AG08396 (cell line): ENCODE measurements at places on chromosomes 6 and 20.
A peak's percentile ranks its signal among the peaks of the same experiment; 100 is the strongest.

DNA sequence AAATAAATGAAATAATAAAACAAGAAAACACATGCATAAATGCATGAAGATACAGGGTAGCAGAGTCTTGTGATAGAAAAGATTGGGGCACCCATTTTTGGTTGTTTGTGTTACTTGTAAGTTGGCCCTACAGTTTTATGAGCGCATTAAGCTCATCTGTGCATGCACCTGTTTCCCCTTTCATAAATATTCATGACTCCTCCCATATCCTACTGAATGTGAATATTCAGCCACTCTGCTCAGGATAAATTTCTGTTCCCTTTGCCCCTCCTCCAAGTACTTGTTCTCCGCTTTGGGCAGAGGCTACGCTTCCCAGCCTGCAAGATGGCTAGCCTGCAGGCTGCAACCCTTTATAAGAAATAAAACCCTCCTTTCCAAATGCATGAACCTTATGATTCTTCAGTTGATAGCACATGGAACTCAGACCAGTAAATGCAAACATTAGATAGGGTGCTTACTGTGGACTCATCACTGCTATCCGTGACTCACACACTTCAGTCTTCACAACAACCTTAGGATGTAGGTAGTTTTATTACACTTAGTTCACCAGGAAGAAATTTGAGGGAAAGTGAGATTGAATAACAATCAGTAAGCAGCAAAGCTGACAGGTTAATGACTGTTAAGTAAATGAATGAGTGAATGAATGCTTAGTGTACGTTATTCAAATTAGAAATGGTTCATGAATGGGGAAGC, 15.0 kb downstream of the ALDH8A1 start:
- no peak for DNase-seq

- no peak for DNase-seq
Measured at GRCh38 chr6:147003186-147003585, 201.0 kb upstream of the STXBP5 start.

DNA sequence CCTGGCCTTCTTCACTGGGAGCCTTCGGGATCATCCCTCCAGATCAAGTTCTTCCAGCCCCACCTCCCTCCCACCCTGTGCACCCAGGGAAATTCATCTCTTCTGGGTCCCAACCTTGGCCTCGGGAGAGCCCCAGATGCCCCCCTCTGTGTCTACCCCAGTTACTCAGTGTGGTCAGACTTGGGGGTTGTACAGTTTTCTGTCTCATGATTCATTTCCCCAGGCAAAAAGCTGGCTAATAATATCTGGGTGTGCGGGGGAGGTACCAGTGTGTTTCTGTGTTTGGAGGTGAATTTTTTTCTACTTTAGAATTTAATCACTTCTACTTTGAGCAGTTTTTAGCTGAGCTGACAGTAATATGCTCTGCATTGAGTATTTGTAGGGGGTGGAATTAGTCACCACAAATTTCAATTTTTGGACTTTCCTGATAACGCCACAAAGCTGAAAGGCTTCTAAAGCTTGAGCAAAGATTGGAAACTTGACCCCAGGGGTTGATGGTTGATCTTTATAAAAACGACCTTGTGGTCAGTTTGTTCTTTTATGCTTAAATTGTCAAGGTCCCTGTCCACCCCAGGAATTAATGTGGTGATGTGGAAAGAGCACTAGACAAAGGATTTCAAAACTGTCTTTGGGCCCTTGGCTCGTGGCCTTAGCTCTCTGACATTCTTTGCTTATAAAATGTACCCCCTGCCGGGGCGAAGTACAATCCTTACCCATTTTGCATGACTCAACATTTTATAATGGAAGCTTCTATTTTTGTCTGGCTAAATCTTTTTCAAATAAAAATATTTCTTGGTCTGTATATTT, 284.7 kb upstream of the TAB2 start:
- peak; percentile 54 for DNase-seq

DNA sequence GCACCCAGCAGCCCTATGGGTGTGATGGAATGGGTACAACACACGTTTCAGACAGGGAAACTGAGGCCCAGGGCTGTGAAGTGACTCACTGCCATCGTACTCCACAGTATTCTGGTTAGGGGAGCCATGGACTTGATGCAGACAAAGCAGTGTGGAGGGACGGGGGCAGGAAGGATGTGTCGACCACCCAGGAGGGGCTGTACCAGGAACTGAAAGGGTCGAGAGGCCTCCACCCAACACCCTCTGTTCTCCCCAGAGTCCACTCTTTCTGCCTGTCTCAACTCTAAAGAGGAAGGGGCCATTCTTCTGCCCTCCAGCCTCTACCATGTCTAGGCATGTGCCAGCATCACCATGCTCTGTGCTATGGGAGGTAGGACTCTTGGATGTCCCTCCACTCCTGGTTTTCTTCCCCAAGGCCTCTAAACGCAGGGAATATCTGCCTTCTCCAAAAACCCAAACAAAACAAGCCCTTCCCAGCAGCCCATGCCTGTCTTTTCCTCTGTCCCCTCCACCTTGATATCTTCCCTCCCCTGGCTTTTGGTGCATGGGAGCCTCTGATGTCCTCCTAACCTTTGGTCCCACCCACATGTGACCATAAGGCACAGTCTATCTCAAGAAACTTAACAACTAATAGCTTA, 7.4 kb downstream of the SLC22A1 start:
- no peak for DNase-seq

DNA sequence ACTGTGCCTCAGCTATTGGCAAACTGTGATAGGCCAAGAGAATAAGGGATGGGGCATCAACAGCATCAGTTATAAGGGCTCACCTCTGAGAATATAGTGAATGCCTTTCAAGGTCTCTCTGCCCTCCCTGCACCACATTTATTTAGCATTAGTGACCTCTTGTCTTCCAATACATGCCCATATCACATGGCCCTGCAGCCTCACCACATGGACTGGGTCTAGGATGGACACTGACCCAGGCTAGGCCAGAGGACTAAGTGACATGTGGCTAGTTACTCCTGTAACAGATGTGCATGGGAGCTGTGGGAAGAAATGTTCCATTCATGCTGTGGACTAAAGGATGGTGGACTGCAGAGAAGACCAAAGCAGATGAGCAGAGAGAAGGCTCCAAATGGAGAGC, 3.2 kb upstream of the BTN2A2 start:
- DNase-seq, result no peak

- no peak for DNase-seq
Measured at GRCh38 chr6:163857421-163857820, 442.9 kb downstream of the QKI start.

- DNase-seq, result no peak
Measured at GRCh38 chr6:128570680-128571063, 50.3 kb upstream of the PTPRK start.

GRCh38 chr6:30754631-30755030, 10.3 kb upstream of the IER3 start:
- DNase-seq, result no peak

DNA sequence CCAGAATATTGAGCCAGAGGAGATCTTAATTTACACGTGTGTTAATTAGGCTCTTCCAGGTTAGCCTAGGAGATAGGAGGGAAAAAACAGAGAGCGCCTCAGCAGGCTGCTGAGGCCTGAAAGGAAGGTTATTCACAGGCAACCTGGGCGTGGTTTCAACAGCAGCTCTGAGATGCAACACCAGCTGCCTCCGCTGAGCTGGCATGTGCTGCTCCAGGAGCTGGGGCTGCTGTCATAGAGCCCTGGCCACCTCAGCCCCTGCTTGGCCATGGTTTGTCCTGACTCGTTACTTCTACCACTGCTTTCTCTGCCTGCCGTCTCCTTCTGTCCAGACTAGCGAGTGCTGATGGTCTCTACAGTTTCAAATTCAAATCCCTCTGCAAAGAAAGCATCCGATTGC, 32.4 kb upstream of the RPP40 start:
- DNase-seq, result no peak

DNA sequence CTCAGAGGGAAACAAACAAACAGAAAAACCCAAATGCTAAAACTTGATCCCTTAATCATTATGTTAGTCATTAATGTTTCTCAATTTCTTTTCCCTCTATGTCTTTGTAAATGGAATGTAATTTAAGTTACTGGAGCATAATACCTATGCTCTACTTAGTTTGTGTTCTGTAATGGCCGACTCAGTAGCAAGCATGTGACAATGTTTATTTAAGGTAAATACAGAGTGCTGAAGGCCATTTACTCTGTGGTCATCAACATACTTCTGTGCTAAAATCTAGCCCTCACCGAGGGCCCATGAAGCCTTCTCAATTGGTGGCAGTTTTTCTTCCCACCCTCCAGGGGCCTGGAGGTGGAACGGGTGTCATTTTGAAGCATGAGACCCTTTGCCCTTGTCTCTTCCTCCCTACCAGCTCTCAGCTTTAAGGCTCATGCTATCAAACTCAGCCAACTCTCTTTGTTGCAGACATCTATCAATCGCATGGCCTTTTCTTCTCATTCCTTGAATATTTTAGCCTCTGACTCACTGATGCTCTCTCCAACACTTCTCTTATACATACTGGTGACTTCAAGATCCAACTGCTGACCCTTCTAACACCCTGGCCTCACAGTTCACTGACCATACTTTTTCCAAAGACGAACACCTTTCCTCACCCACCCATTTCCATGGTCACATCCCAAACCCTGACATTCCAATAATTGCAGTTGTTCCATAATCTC, 48.2 kb downstream of the STX7 start:
- no peak for DNase-seq

DNA sequence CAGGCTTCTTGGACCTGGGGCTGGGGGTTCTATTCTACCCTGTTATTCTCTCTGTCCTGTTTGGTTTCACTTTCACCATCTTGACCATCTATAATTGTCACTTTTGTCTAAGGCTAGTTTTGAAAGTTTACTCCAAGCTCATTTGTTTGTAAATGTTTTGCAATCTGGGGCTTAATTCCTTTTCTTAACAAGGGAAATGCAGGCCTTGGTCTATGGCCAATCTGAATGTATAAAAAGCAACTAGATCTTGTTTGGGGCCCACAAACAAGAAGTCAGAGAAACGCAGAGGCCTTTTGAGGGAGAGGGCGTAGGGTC, 86.3 kb upstream of the PREP start:
- DNase-seq, result no peak

- no peak for DNase-seq
Measured at GRCh38 chr6:30615219-30615957, 1.7 kb downstream of the PPP1R10 start.

DNA sequence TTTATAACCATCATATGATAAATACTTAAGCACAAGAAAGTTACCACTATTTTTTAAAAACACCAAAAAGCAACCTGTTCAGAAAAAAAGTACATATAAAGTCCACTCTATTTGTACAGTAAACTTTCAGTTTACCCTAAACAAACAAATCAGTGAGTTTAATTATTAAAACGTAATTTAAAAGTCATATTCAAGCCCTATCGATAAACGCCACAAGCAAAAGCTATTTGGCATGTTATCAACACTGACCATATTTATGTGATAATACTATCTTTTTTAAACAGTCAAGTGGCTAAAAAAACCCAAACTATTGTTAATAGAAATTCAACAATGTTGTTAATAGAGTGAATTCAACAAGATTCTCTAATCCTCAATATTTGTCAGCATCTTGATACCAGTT, 1.9 kb downstream of the KATNA1 start:
- no peak for DNase-seq

GRCh38 chr6:152463164-152463563, 174.0 kb downstream of the SYNE1 start:
- DNase-seq, result no peak

- DNase-seq, result no peak
Measured at GRCh38 chr6:34138914-34139510, 6.9 kb downstream of the GRM4 start.

- DNase-seq, result no peak
Measured at GRCh38 chr6:142669471-142670351, 275.3 kb downstream of the HIVEP2 start.

DNA sequence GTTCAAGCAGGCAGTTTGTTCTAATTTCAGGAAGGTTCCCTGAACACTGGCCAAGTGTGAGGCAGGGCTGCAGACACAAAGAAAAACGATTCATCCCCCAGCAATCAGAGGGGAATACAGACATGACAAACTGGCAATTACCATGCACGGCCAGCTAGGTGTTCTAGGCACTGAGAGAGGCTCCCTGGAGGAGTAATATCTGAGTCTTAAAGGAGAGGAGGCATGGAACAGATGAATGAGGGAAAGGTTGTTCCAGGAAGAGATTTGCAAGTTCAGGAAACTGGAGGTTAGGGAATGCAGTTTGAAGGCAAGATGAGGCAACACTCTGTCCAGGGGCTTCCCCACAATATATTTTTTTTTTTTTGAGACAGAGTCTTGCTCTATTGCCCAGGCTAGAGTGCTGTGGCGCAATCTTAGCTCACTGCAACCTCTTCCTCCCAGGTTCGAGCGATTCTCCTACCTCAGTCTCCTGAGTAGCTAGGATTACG, 11.1 kb downstream of the RRAGD start:
- DNase-seq, result no peak

- peak; percentile 64 for DNase-seq
Measured at GRCh38 chr20:50085481-50086365, 27.2 kb downstream of the UBE2V1 start.

DNA sequence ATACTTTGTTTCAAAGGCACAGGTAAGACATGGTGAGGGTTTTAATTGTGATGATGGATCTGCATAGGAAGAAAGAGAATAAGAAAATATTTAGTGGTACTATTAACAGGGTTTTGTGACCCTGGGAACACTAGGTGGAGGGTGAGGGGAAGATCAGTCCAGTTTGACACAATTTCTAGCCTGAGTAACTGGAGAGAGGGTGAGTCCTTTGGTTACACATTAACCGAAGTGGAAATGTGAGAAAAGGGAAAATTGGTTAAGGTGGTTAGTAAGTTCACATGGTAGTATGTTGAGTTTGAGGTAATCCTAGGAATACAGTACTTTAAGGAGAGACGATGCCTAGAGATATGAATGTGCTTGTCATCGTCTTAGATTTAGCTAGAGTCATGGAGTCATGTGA, 54.8 kb upstream of the POU3F2 start:
- DNase-seq, result no peak

DNA sequence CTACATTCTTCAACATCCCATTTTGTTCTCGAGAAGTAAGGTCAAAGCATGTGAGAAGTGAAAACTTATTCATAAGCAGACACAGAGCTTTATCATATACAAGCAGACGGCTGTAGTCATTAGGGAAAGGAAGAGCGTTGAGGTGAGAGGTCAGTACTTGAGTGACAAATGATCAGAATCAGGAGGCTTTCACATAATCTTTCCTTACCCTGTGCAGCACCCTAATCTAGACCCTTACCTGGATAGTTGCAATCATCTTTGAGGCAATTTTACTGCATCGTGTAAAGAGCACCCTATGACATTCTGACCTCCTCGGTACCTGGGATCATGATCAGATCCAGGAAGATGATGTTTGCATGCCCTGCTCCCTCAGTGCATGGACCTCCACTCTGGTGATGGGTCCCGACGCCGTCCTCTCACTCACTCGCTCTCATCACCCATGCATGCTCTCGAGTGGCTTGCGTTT, 62.7 kb downstream of the RNF182 start:
- no peak for DNase-seq

GRCh38 chr6:138222901-138223546, 4.7 kb upstream of the PBOV1 start:
- DNase-seq, result no peak

DNA sequence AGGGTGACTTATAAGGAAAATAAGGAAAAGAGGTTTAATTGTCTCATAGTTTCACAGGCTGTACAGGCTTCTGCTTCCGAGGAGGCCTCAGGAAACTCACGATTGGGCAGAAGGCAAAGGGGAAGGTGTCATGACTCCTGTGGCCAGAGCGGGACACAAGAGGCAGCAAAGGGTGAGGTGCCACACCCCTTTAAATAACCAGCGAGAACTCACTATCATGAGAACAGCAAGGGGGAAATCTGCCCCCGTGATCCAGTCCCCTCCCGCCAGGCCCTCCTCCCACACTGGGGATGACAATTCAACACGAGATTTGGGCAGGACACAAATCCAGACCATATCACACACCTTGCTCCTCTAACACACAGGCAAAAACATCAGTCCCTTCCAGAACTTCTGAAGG, 254.0 kb downstream of the DLL1 start:
- no peak for DNase-seq

- no peak for DNase-seq
Measured at GRCh38 chr20:46260936-46261454, 47.3 kb downstream of the CDH22 start.
